Naive B cell (primary cell): ENCODE measurements at places on chromosomes 16 and 17. TPM values are rescaled to one million over a fixed set of nuclear protein-coding genes. Genes with fewer than 3 reads are reported as not detected.

The CTRB1 gene
- not detected for polyA plus RNA-seq

The KRT27 gene
- not detected for polyA plus RNA-seq

The ZNF423 gene
- polyA plus RNA-seq = not detected

The OXLD1 gene
- 67.8 TPM for polyA plus RNA-seq

The KIF19 gene
- not detected for polyA plus RNA-seq

The GCGR gene
- not detected for polyA plus RNA-seq

The ZNF771 gene
- 3.2 TPM for polyA plus RNA-seq

The CHTF18 gene
- 3.4 TPM for polyA plus RNA-seq

The HOXB6 gene
- polyA plus RNA-seq = not detected

The TNFRSF17 gene
- 46.8 TPM for polyA plus RNA-seq

The CLEC19A gene
- not detected for polyA plus RNA-seq

The ZP2 gene
- polyA plus RNA-seq = not detected

The UTS2R gene
- not detected for polyA plus RNA-seq

The LITAFD gene
- not detected for polyA plus RNA-seq

DNA sequence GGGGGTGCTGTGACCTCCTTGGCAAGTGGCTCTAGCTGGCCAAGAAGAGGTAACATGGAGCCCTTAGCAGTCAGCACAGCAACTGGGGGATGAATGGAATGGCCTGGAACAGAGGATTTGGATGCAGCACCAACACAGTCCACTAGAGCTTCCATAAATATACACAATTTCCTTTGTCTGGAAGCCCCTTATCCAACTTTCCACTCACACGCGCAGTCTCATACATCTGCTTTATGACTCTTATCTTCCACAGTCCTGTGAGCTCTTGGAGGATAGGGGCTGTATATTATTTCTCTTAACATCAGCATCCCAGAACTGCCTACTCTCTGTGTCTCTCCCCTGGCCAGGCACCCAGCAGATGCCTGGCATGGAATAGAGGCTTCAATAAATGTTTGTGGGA is 235.6 kb upstream of the MAF start:
- no peak overlapping the region for H3K27ac ChIP-seq
- H3K4me3 ChIP-seq = no peak overlapping the region
- no peaks in the 10 kb centered on the region for H3K4me1 ChIP-seq
- H3K27me3 ChIP-seq = no peaks in the 10 kb centered on the region
- H3K36me3 ChIP-seq = no peaks in the 10 kb centered on the region
- DNase-seq = no peak

DNA sequence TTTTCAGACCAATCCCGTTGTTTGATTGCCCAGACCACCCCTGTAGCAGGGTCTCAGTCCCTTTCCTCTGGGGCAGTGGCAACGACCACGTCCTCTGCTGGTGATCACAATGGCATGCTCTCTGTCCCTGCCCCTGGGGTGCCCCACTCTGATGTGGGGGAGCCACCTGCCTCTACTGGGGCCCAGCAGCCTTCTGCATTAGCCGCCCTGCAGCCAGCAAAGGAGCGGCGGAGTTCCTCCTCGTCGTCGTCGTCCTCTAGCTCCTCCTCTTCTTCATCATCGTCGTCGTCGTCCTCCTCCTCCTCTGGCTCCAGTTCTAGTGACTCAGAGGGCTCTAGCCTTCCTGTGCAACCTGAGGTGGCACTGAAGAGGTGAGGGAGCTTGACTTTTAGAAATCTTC is 9.2 kb downstream of the ELOB start:
- no peak overlapping the region for H3K4me3 ChIP-seq
- no peaks in the 10 kb centered on the region for H3K27me3 ChIP-seq
- H3K36me3 ChIP-seq = peaks cover 38% of the 10 kb centered on the region
- H3K4me1 ChIP-seq = peaks cover 41% of the 10 kb centered on the region
- H3K27ac ChIP-seq = peak overlapping the region; percentile 72

DNA sequence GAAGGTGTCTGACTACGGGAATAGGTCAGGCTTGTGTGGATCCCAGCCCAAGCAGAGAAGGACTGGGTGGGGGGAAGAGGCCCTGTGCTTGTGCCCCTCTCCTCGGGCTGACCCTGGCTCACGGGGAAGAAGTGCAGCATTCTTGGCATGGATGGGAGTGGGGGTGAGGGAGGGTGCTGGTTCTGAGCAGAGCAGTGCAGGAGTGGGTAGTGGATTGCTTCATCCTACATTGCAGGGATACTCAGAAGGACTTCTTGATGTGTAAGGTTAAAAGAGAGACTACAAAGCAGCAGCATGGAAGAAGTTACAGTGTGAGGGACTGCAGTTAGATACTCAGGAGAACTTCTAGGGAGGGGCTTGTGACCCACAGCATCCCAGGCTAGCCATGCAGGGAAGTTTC is 2.1 kb downstream of the ARHGAP23 start:
- H3K36me3 ChIP-seq = no peaks in the 10 kb centered on the region
- peaks cover 12% of the 10 kb centered on the region for H3K4me1 ChIP-seq
- DNase-seq = no peak
- H3K4me3 ChIP-seq = no peak overlapping the region
- peaks cover 11% of the 10 kb centered on the region for H3K27me3 ChIP-seq
- peak overlapping the region; percentile 40 for H3K27ac ChIP-seq

DNA sequence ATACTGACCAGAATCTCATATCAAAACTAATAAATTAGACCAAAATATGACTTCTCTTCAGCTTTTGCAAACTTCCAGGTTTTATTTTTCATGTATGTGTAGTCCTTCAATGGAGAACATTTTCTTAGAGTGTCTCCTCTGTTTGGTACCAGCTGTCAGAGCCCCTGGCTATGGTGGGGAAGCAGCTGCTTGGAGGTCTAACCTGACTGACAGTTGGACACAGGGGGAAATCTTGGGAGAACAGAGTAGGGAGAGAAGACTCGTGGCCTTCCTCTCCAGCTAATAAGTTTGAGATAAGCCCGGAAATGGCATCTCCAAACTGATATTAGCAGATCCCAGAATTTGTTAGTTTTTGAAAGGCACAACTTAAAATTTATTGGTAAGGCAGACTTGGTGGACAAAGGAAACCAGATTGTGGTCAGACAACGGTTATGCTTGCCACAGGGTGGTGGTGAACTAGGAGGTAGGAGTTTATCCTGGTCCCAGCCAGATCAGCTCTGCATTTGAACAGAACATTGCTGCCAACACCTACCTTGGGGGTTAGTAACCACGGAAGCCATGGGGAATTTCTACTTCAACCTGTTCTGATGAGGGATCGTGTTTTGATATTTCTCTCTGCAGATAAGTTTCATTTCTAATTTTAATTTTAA is 39.2 kb upstream of the IRX3 start:
- H3K27ac ChIP-seq = no peak overlapping the region
- no peaks in the 10 kb centered on the region for H3K4me1 ChIP-seq
- peaks cover 13% of the 10 kb centered on the region for H3K27me3 ChIP-seq
- no peaks in the 10 kb centered on the region for H3K36me3 ChIP-seq
- H3K4me3 ChIP-seq = no peak overlapping the region

GRCh38 chr17:68700421-68700820 is 99.3 kb upstream of the FAM20A start:
- no peaks in the 10 kb centered on the region for H3K36me3 ChIP-seq
- no peak overlapping the region for H3K27ac ChIP-seq
- no peak for DNase-seq
- no peaks in the 10 kb centered on the region for H3K4me1 ChIP-seq
- H3K27me3 ChIP-seq = peaks cover 10% of the 10 kb centered on the region

- H3K4me3 ChIP-seq = no peak overlapping the region
- no peaks in the 10 kb centered on the region for H3K4me1 ChIP-seq
- DNase-seq = no peak
- H3K36me3 ChIP-seq = no peaks in the 10 kb centered on the region
Observed at GRCh38 chr16:54331241-54332002, 44.8 kb upstream of the IRX3 start.

DNA sequence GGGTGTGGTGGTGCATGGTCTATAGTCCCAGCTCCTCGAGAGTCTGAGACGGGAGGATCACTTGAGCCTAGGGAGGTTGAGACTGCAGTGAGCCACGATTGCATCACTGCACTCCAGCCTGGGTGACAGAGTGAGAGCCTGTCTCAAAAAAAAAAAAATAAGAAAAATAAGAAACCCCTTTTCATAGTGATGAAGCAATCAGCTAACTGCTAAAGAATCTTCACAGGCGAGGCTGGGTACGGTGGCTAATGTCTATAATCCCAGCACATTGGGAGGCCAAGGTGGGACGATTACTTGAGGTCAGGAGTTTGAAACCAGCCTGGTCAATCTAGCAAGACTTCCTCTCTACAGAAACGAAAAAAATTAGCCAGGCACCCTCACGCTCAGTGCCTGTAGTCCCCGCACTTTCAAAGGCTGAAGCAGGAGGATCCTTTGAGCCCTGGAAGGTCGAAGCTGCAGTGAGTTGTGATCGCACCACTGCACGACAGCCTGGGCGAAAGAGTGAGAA is 760 bp downstream of the SLFN12L start:
- no peak for DNase-seq
- H3K27me3 ChIP-seq = no peaks in the 10 kb centered on the region
- peaks cover 19% of the 10 kb centered on the region for H3K4me1 ChIP-seq

GRCh38 chr17:81002409-81003361 is 11.0 kb downstream of the CHMP6 start:
- peaks cover 9% of the 10 kb centered on the region for H3K27me3 ChIP-seq
- H3K36me3 ChIP-seq = no peaks in the 10 kb centered on the region
- H3K4me3 ChIP-seq = peak overlapping the region; percentile 84
- H3K4me1 ChIP-seq = peaks cover 16% of the 10 kb centered on the region
- DNase-seq = no peak
- no peak overlapping the region for H3K27ac ChIP-seq

DNA sequence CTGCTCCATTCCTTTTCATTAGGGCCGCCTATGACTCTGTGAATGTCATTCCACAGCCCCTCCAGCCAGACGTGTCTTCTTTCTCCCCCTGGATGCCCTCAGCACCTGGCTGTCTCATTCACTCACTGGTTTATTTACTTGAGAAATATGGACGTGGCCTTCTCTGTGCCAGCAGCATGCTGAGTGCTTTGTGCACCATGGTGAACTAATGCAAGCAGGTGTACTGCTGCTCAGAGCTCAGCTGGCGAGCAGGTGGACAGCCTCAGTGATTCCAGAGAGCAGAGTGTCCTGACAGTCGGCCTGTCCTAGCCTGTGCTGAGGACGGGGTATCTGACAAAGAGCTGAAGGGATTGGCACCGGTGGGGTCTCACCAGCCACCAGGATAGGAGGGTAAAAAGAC is 96.7 kb downstream of the GNAO1 start:
- peaks cover 4% of the 10 kb centered on the region for H3K4me1 ChIP-seq
- no peak overlapping the region for H3K4me3 ChIP-seq
- H3K27ac ChIP-seq = no peak overlapping the region
- H3K36me3 ChIP-seq = no peaks in the 10 kb centered on the region
- no peak for DNase-seq

DNA sequence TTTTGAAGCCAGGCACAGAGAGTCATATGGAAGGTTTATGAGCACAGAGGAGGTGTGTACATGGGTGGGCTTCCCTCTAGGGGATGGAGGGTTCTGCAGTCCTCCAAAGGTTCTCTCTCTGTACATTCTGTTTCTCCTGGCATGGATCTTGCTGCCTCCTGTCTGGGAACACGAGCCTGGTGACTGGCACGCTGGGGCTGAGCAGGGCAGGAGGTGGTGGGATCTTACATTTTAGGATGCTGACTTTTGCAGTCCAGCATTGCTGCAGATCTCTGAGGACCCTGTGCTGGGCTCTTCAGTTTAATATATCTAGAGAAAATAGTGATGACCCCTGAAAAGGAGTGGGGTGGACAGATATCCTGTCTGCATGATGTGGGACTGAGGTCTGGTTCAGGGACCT is 23.0 kb downstream of the FOXL1 start:
- H3K27ac ChIP-seq = no peak overlapping the region
- peaks cover 13% of the 10 kb centered on the region for H3K4me1 ChIP-seq
- H3K4me3 ChIP-seq = no peak overlapping the region

GRCh38 chr17:28261219-28261618 is 57.8 kb upstream of the TMEM97 start:
- no peaks in the 10 kb centered on the region for H3K4me1 ChIP-seq
- peaks cover 14% of the 10 kb centered on the region for H3K27me3 ChIP-seq
- peaks cover 7% of the 10 kb centered on the region for H3K36me3 ChIP-seq
- no peak overlapping the region for H3K4me3 ChIP-seq
- DNase-seq = no peak

DNA sequence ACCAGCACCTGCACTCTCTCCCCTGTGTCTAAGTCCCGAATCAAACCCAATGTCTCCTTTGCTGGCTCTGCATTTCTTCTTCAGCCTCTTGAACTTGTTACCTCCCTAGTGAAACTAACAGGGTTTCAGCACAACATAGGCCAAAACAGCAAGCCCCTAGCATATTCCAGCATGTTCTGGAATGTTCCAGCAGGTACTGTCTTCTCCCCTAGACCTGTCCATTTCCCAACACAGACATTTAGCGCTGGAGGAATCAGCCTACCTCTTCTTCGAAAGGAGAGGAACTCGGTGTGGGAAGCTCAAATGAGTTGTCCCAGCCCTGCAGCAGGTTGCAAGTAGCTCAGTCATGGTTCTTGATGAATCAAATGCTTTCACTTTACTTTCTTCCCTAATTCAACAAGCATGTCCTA is 47.1 kb downstream of the LITAF start:
- H3K4me1 ChIP-seq = peaks cover 17% of the 10 kb centered on the region
- no peaks in the 10 kb centered on the region for H3K27me3 ChIP-seq
- H3K27ac ChIP-seq = no peak overlapping the region
- H3K4me3 ChIP-seq = no peak overlapping the region
- no peak for DNase-seq

GRCh38 chr16:27951489-27952120 is 111.9 kb downstream of the GSG1L start:
- H3K4me3 ChIP-seq = no peak overlapping the region
- H3K27me3 ChIP-seq = peaks cover 32% of the 10 kb centered on the region
- peaks cover 15% of the 10 kb centered on the region for H3K36me3 ChIP-seq
- no peaks in the 10 kb centered on the region for H3K4me1 ChIP-seq

DNA sequence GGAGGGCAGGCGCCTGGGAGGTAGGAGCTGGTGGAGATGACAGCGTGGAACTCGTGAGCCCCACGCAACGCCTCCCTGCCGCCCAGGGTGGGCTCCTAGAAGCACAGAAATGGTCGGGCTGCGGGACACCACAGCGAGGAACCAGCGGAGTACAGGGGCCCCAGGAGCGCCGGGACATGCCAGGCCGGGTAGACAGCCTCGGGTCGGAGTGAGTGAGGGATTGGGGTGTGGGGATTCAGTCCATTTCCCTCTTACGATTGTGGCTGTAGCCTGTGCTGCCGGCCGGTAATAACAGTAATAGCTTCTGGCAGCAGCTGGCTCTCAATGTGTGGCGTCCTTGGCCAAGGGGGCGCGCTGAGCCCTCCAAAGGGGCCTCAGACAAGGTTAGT is 12.2 kb upstream of the CES3 start:
- H3K36me3 ChIP-seq = no peaks in the 10 kb centered on the region
- peaks cover 46% of the 10 kb centered on the region for H3K27me3 ChIP-seq
- DNase-seq = no peak
- H3K4me1 ChIP-seq = peaks cover 13% of the 10 kb centered on the region
- no peak overlapping the region for H3K27ac ChIP-seq
- peak overlapping the region; percentile 89 for H3K4me3 ChIP-seq

DNA sequence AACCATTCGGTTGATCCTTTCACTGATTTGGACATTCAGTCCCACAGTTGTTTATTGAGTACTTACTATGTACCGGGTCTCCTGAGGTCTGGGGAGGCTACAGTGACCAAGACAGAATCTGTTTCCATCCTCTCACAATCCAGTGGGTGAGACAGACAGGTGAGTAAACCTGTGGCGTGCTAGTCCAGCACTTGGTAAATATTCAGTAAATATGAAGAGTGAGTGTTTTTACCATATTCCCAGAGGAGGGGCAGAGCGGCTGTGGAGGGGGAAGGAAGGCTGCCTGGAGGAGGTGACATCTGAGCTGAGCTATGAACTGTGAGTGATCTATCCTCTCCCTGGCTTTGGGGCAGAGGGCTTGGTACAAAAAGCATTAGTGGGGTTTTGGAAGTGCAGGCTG is 31.4 kb downstream of the CCR7 start:
- no peaks in the 10 kb centered on the region for H3K36me3 ChIP-seq
- peaks cover 5% of the 10 kb centered on the region for H3K27me3 ChIP-seq

- peak overlapping the region; percentile 95 for H3K27ac ChIP-seq
- peak overlapping the region; percentile 56 for H3K4me3 ChIP-seq
- peaks cover 14% of the 10 kb centered on the region for H3K36me3 ChIP-seq
- no peaks in the 10 kb centered on the region for H3K27me3 ChIP-seq
- H3K4me1 ChIP-seq = peaks cover 70% of the 10 kb centered on the region
Observed at GRCh38 chr16:11689031-11689840, 21.0 kb downstream of the SNN start.
